ENCODE measurements at places on chromosomes 7 and 10. TPM values are rescaled to one million over a fixed set of nuclear protein-coding genes. Genes with fewer than 3 reads are reported as not detected.

TAS2R41 gene
- total RNA-seq = not detected

CELF2 gene
- 91.1 TPM for total RNA-seq

GRCh38 chr7:17319164-17320101, 21.0 kb downstream of the AHR start:
- peaks cover 2% of the 10 kb centered on the region for H3K36me3 ChIP-seq
- no peak overlapping the region for H3K27ac ChIP-seq
- H3K4me3 ChIP-seq = no peak overlapping the region
- H3K27me3 ChIP-seq = no peaks in the 10 kb centered on the region
- no peak for DNase-seq

DNA sequence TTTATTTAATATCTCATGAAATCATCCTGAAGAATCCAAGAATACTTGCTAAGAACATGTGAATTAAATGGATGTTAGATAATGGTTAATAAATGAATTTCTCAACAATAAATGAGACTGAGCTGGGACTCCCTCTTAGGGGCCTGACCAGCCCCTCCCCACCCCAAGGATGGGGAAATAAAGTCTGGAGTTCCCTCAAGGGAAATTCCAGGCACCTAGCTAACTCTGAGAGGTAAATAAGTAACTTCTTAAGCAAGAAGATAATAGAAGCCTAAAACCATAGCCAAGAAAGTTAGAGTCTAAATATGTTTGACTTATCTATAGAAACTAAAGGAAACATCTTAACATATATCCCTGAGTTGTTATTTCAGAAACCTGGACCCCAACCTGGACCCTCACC, 32.2 kb upstream of the PPP1R9A start:
- no peaks in the 10 kb centered on the region for H3K27me3 ChIP-seq
- H3K27ac ChIP-seq = no peak overlapping the region
- no peak overlapping the region for H3K4me3 ChIP-seq
- no peaks in the 10 kb centered on the region for H3K36me3 ChIP-seq
- no peak for DNase-seq

All from lung (tissue), 17 donors.